ENCODE measurements at places on chromosomes 13 and 19. TPM values are rescaled to one million over a fixed set of nuclear protein-coding genes. Genes with fewer than 3 reads are reported as not detected.

KANK2 gene
- 35.4 TPM for total RNA-seq

CPAMD8 gene
- not detected for total RNA-seq

ATP4B gene
- not detected for total RNA-seq

RNF113B gene
- total RNA-seq: not detected

CEACAM1 gene
- total RNA-seq: 1.8 TPM

N4BP2L1 gene
- 0.57 TPM for total RNA-seq

KIR2DL4 gene
- total RNA-seq: not detected

CARM1 gene
- total RNA-seq: 44.8 TPM

C2CD4C gene
- total RNA-seq: 0.15 TPM

GPR12 gene
- not detected for total RNA-seq

ZNF442 gene
- not detected for total RNA-seq
